Upper lobe of left lung (tissue), 6 donors: ENCODE measurements at places on chromosomes 13 and 19.

DNA sequence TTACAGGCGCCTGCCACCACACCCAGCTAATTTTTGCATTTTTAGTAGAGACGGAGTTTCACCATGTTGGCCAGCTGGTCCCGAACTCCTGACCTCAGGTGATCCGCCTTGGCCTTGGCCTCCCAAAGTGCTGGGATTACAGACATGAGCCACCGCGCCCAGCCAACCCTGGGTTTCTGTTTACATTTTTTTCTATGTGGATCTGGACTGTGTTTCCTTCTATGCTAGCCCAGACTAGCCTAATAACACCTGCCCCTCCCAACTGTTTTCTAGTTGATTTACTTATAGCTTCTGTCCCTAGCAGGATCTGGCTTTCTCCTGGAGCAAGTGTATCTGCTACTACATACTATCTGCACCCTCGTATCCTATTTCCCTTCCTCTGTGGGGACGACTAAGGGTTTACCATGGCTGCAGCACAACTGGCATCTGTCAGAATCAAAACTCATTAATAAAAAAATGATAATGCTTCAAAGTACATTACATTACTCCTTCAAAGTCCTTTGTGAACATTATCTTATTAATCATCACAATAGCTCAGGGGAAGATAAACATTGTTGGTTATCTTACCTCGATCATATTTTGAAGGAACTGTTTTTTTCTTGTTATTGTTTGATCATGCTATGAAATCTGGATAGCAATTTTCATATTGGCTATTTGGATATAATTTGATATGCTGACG is 228.3 kb downstream of the KLF5 start:
- DNase-seq = no peak

DNA sequence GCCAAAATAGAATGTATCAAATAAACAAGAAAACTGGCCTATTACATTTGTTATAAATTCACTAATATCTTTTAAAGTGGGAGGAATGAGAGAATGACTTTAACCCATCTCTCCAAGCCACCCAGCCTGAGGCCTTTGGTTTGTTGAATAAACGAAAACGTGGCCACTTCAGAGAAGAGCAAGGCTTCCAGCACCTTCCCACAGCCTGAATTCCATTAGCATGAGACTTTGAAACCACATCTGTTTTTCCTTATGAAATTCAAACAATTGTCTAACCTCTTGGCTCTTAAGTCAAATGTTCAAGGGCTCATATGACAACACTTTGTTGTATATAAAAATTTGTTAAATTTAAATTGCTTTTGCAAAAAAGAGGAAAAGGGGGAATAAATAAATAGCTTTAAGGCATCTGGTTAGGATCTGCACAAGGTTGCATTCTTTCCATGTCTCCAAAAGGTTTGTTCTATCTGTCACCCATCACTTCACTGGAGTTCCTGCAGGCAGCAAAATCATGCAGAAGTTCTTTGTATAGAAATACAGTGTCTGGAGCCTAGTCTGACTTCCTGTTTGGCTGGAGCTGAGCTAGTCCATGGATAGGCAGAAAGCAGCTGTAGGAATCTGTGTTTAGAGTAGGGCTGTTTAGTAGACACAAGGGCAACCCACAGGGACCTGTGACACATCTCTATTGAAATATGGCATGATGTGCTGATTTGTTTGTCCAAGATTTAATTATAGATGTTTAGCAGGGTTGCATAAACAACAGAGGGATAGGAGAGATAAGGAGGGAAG is 502.3 kb downstream of the KCTD12 start:
- no peak for DNase-seq

GRCh38 chr13:91349992-91350911 is 2.8 kb downstream of the MIR17HG start:
- DNase-seq = no peak

- no peak for DNase-seq
Observed at GRCh38 chr13:81738364-81738763, 1397.4 kb upstream of the SPRY2 start.

GRCh38 chr19:12092065-12092867 is 27.7 kb downstream of the ZNF844 start:
- peak; percentile 94 for DNase-seq

- no peak for DNase-seq
Observed at GRCh38 chr19:41922585-41922984, 5.7 kb downstream of the ERFL start.

DNA sequence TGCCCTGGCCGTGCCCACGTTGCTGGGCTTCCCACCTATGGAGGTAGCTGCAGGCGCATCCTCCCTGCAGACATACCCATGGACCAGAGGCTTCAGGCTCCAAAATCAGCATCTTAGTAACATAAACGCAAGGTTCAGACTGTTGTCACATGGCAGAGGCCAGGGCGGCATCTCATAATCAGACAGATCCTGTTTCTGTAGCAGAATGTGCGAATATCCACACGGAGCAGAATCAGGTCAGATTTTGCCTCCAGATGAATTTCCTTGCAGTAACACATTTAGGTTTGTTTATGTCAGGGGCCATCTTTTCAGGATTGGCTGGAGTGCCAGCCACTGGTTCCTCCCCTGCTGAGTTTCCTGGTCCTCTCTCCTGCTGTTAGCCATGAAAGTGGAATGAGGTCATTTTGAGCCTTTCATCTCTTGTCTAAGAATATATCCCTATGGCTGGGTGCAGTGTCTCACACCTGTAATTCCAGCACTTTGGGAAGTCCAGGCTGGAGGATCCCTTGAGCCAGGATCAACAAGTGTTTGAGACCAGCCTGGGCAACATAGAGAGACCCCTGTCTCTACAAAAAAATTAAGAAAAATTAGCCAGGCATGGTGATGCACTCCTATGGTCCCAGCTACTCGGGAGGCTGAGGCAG is 20.5 kb downstream of the SMARCA4 start:
- peak; percentile 39 for DNase-seq

DNA sequence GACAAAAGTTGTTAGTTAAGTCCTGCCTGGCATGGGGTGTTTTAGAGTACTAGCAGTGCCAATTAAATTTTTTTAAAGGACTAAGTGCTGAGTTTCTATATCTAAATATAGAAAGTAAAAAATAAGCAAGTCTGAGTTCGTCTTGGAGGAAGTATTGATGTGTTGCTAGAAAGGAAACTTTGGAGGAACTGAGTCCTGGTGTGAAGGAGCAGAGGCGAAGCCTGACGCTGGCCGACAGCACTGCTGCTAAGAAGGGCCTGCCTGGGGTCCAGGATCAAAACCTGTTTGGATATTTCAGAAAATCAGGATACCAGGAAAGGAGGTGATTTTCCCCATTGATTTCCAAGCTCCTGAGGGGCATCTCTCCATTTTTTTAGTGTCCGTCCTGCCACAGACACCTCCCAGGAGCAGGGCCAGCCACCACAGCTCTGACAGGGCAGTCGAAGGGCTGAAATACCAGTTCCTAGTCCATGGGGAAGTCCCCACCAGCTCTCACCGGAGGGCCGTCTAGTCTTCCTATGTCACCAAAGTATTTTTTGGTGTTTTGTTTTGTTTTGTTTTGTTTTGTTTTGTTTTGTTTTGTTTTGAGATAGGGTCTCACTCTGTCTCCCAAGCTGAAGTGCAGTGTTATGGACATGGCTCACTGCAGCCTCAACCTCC is 38.2 kb upstream of the NPAS1 start:
- no peak for DNase-seq
